Germinal center (tissue), 1 donor: ENCODE measurements at places on chromosomes 7 and 10.

DNA sequence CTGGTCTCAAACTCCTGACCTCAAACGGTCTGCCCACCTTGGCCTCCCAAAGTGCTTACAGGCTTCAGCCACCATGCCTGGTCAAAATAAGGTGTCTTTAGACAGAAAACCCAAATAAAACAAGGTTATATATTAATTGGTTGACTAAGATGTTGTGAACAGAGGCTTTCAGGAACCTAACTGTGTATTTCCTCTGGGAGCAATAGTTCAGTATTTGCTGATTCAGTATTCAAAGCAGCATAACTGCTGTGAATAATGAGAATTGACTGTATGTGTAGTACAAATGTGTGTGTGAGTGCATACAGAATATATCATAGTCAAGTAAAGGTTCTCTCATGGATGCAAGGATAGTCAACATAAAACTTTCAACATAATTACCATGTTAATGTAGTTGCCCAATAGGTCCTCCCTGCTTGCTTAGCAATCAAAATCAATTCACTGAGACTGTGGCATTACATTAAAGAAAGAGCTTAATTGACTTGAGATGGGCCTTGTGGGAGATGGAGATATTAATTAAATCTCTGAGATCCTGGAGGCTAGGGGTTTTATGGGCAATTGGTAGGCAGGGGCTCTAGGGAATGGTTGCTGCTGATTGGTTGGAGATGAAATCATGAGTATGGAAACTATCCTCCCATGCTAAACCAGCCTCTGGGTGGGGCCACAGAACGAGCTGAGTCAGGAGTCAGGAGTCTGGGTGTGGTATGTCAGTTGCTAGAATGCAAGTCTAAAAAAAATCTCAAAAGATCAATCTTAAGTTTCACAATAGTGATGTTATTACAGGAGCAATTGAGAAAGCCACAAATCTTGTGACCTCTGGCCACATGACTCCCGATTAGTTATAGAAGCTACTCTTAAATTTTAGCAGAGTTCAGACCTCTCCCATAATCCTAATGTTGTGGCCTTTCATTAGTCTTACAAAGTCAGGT lies 162.7 kb downstream of the AKR1D1 start:
- no peak for DNase-seq

- no peak for DNase-seq
These were observed 308.7 kb downstream of the FRMD4A start for GRCh38 chr10:14022052-14022451.

DNA sequence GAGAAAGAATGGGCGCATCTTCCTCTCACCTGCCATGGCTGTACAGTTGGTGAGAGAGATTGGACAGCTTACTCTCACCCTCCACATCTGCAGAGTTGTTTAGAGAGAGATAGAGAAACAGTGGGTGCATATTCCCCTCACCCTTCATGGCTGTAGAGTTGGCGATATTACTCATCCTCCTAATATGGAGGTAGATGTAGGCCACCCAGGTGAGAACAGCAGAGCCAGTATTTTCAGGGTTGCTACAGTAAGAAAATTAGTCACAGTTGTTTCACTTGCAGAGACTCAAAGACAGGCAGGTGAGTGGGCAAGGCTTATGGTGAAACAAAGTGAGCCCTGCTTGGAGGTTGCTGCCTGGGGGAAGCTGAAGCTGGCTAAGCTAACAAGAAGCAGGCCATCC lies 65.0 kb upstream of the PFKP start:
- DNase-seq = no peak

GRCh38 chr7:92268921-92269320 lies 23.1 kb downstream of the ANKIB1 start:
- DNase-seq = no peak

DNA sequence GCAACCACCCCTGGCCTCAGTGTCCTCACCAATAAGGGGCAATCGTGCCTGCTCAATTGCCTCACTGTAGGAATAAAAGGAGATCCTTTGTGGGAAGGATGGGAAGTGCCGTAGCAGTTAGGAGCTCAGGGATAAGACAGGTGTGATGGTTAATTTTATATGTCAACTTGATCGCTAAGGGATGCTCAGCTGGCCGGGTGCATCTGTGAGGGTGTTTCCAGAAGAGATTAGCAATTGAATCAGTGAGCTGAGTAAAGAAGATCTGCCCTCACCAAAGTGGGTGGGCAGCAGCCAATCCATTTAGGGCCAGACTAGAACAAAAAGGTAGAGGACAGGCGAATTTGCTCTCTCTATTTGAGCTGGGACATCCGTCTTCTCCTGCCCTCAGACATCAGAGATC lies 46.3 kb downstream of the BUB3 start:
- no peak for DNase-seq

DNA sequence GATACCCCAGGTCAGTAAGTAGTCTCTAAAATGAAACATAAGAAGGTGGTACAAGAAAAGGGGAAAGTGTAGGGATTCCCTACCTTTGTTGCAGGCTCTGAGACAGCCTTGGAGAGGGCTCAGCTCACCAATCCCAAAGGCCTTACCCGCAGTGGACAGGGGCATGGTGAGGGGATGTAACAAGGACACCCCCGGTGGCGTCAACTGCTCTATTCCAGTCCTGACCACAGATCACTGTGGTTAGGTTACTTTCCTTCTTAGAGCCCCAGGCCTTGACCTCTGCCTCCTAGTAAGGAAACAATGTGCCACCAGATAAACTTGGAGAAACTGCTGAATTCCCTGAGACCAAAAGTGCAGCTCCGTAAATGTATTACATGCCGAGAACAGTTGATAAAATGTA lies 17.5 kb downstream of the PLXNA4 start:
- no peak for DNase-seq
